ENCODE measurements at places on chromosomes 7 and 10.

DNA sequence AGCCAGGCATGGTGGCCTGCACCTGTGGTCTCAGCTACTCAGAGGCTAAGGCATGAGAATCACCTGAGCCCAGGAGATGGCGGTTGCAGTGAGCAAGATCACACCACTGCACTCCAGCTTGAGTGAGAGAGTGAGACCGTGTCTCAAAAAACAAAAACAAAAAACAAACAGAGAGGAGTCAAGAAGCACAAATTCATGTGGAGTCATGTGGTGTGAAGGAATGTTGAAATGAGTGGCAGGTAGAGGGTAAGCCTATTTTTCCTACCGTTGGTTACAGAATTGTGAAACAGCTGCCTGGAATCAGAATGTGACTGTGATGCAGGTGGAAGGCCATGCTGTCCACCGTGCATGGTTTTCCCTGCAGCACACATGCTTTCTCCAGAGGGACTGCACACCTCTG is 23.7 kb upstream of the NUB1 start:
- DNase-seq, result no peak

- no peak for DNase-seq
Observed at GRCh38 chr7:158473221-158473620, 114.4 kb downstream of the PTPRN2 start.

- no peak for DNase-seq
Observed at GRCh38 chr7:16369855-16370254, 51.5 kb downstream of the CRPPA start.

GRCh38 chr10:28190196-28190595 is 112.7 kb downstream of the MPP7 start:
- DNase-seq, result no peak

- no peak for DNase-seq
Observed at GRCh38 chr7:95476072-95476847, 9.5 kb upstream of the ASB4 start.

GRCh38 chr10:36281831-36282331 is 639.8 kb upstream of the FZD8 start:
- no peak for DNase-seq

GRCh38 chr7:134248196-134248595 is 68.5 kb downstream of the SLC35B4 start:
- DNase-seq, result no peak

DNA sequence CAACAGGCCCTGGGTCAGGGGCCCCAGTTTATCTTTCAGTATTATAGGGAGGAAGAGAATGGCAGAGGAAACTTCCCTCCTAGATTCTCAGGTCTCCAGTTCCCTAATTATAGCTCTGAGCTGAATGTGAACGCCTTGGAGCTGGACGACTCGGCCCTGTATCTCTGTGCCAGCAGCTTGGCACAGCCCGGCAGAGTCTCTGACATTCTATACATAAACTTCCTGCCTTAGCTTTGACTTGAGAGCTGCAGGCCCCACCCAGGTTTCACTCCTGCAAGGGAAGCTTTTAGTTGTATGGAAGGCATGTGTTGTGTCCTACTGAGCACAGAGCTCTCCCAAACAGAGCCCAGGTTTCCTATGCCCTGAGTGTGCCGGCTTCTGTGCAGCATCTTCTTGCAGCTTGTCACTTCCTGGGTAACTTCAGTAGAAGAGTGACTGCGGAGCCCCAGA is 205.6 kb upstream of the PRSS58 start:
- no peak for DNase-seq
